ENCODE measurements at places on chromosomes 7 and 10. TPM values are rescaled to one million over a fixed set of nuclear protein-coding genes. Genes with fewer than 3 reads are reported as not detected.

Gene TRIM50
- total RNA-seq, result 0.84 TPM

GRCh38 chr7:101828301-101829020 is 11.0 kb downstream of the CUX1 start:
- DNase-seq, result no peak
- H3K36me3 ChIP-seq, result no peaks in the 10 kb centered on the region
- H3K4me3 ChIP-seq, result no peak overlapping the region
- H3K27ac ChIP-seq, result no peak overlapping the region
- no peaks in the 10 kb centered on the region for H3K27me3 ChIP-seq

Gene PGAM2
- total RNA-seq, result not detected

- no peaks in the 10 kb centered on the region for H3K4me1 ChIP-seq
- no peak overlapping the region for H3K4me3 ChIP-seq
- H3K27me3 ChIP-seq, result no peaks in the 10 kb centered on the region
Observed at GRCh38 chr10:46052057-46052790, 6.2 kb upstream of the MSMB start.

GRCh38 chr7:79822620-79823240 is 311.9 kb upstream of the GNAI1 start:
- no peak overlapping the region for H3K27ac ChIP-seq
- DNase-seq, result no peak
- H3K4me1 ChIP-seq, result no peaks in the 10 kb centered on the region
- no peak overlapping the region for H3K4me3 ChIP-seq
- H3K27me3 ChIP-seq, result no peaks in the 10 kb centered on the region

Gene VWA2
- 1.6 TPM for total RNA-seq

DNA sequence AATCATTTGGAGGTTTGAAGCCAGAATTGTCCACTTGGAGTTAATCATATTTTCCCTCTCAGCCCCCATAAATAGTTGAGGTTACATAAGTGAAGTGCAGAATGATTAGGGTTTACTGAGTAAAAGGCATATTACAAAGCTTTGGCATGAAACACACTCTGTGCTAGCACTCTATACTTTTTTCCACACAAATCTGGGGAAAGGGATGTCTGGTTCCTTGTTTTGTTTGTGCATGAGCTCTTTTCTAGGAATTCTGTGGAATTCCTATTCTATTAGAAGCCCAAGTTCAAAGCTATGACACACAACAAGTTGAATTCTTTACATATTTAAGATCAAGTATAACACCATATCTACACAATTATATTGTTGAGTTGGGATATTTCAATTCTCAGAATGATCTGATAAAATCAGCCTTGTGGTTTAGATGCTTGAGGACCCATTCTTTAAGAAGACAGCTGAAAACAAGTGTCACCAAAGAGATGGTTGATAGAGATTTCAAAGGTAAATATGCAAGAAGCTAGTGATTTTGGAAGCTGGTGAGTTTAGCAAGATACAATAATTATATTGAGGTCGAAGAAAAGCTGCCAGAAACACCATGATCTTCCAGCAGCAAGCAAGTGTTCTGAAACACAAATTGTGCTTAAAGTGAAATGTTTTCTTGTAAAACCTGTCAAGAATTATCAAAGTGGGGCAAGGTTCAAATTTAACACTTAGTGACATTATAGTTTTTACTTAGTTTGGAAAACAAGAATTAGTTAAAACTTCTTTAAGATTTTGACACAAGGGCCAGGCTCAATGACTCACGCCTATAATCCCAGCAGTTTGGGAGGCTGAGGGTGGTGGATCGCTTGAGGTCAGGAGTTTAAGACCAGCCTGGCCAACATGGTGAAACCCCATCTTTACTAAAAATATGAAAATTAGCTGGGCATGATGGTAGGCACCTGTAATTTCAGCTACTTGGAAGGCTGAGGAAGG is 122.6 kb downstream of the INHBA start:
- no peak for DNase-seq
- H3K4me1 ChIP-seq, result no peaks in the 10 kb centered on the region
- H3K27ac ChIP-seq, result no peak overlapping the region
- no peak overlapping the region for H3K4me3 ChIP-seq
- no peaks in the 10 kb centered on the region for H3K27me3 ChIP-seq
- no peaks in the 10 kb centered on the region for H3K36me3 ChIP-seq

Gene CCZ1
- total RNA-seq, result 30.8 TPM

- H3K27ac ChIP-seq, result no peak overlapping the region
- no peak overlapping the region for H3K4me3 ChIP-seq
- H3K36me3 ChIP-seq, result no peaks in the 10 kb centered on the region
- no peaks in the 10 kb centered on the region for H3K4me1 ChIP-seq
- DNase-seq, result no peak
- H3K27me3 ChIP-seq, result no peaks in the 10 kb centered on the region
Observed at GRCh38 chr7:132991615-132992587, 90.0 kb downstream of the CHCHD3 start.

DNA sequence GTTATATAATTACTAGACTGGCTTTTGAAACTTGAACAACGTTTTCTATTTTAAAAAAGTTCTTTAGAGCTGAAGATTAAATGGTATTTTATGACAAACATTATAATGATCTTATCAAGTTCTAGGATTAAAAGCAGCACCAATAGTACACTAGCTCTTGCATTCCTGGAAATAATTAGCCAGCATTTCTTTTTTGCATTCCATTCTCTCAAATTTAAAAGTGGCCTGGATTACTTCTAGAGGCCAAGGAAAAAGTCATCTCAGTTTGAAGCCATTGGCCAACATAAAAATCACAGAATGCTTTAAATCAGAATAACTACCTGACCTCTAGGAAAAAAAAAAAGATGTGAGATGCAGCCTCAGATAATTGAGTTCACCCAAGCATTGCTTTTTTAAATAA is 1326.4 kb upstream of the SORCS1 start:
- H3K27me3 ChIP-seq, result no peaks in the 10 kb centered on the region
- H3K4me3 ChIP-seq, result no peak overlapping the region
- no peaks in the 10 kb centered on the region for H3K4me1 ChIP-seq
- no peak for DNase-seq
- H3K36me3 ChIP-seq, result no peaks in the 10 kb centered on the region

GRCh38 chr7:76220185-76221057 is 18.7 kb downstream of the SRRM3 start:
- H3K27ac ChIP-seq, result no peak overlapping the region
- H3K27me3 ChIP-seq, result no peaks in the 10 kb centered on the region
- H3K36me3 ChIP-seq, result no peaks in the 10 kb centered on the region
- DNase-seq, result no peak
- H3K4me1 ChIP-seq, result peaks cover 7% of the 10 kb centered on the region

Gene ANKRD1
- total RNA-seq, result not detected

DNA sequence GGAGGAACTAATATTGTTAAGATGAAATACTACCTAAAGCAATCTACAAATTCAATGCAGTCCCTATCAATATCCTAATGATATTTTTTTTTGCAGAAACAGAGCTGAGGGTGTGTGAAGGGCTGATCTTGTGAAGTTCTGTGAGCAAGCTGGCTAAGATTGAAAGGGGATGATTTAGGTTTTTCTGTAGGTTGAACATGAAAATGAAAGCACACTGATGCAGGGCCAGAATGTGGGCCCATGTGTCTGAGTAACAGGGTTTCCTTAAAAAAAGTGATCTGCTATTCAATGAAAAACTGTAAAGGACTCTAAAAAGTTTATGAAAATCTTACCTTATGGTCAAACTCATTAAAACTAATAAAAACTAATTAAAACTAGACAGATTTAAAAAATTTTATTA is 47.4 kb downstream of the GRB10 start:
- no peak overlapping the region for H3K27ac ChIP-seq
- no peak for DNase-seq
- no peaks in the 10 kb centered on the region for H3K36me3 ChIP-seq

DNA sequence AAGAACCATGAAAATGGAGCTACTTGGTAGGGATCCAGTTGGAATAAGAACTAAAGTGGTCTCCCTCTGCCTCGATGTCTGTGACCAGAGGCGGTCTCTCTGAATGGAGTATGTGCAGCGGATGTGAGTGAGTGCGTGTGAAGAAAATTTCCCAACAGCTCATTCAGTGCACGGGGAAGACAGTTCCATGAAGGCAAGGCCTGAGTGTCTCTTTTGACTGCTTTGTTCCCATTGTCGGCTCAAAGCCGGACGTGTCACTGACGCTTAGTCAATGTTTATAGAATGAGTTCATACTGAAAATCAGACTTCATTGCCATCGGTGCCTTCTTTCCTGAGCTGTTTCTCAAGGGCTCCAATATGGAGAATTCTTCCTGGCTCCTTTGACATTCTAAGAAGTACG is 55.3 kb upstream of the GRB10 start:
- no peaks in the 10 kb centered on the region for H3K4me1 ChIP-seq
- H3K36me3 ChIP-seq, result no peaks in the 10 kb centered on the region
- no peak overlapping the region for H3K27ac ChIP-seq
- no peak for DNase-seq
- no peak overlapping the region for H3K4me3 ChIP-seq
- H3K27me3 ChIP-seq, result no peaks in the 10 kb centered on the region

Gene MAGI2
- total RNA-seq, result 56.6 TPM

Gene TMEM176A
- 62.4 TPM for total RNA-seq

DNA sequence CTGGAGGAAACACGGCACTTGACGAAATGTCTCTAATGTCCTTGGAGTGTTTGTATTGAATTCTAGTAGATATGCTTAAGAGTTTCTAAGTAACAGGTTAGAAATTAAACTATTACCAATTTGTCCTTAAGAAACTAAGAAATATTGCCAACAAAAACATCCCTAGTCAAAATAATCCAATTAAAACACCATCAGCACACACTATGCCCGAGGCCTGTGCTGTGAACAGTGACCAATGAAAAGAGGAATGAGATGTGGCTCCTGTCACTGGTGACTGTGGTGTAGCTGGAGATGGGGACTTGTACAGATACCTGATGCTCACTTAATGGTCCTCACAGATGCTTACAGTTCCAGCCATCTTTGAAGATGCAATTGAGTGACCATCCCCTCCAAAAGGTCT is 651.1 kb downstream of the SORCS3 start:
- no peaks in the 10 kb centered on the region for H3K36me3 ChIP-seq
- H3K4me1 ChIP-seq, result no peaks in the 10 kb centered on the region
- H3K27ac ChIP-seq, result no peak overlapping the region

- no peak overlapping the region for H3K4me3 ChIP-seq
- no peaks in the 10 kb centered on the region for H3K4me1 ChIP-seq
- no peaks in the 10 kb centered on the region for H3K36me3 ChIP-seq
- no peak overlapping the region for H3K27ac ChIP-seq
- no peak for DNase-seq
Observed at GRCh38 chr7:18399436-18400235, 95.9 kb upstream of the HDAC9 start.

Gene CNTNAP2
- total RNA-seq, result not detected

GRCh38 chr7:158060216-158060615 is 527.4 kb downstream of the PTPRN2 start:
- no peak overlapping the region for H3K4me3 ChIP-seq
- H3K27me3 ChIP-seq, result no peaks in the 10 kb centered on the region
- no peak overlapping the region for H3K27ac ChIP-seq
- H3K4me1 ChIP-seq, result no peaks in the 10 kb centered on the region
- H3K36me3 ChIP-seq, result no peaks in the 10 kb centered on the region

GRCh38 chr7:155310425-155311114 is 12.9 kb downstream of the INSIG1 start:
- no peak overlapping the region for H3K27ac ChIP-seq
- peaks cover 3% of the 10 kb centered on the region for H3K36me3 ChIP-seq
- no peak for DNase-seq
- no peaks in the 10 kb centered on the region for H3K27me3 ChIP-seq
- H3K4me1 ChIP-seq, result no peaks in the 10 kb centered on the region

DNA sequence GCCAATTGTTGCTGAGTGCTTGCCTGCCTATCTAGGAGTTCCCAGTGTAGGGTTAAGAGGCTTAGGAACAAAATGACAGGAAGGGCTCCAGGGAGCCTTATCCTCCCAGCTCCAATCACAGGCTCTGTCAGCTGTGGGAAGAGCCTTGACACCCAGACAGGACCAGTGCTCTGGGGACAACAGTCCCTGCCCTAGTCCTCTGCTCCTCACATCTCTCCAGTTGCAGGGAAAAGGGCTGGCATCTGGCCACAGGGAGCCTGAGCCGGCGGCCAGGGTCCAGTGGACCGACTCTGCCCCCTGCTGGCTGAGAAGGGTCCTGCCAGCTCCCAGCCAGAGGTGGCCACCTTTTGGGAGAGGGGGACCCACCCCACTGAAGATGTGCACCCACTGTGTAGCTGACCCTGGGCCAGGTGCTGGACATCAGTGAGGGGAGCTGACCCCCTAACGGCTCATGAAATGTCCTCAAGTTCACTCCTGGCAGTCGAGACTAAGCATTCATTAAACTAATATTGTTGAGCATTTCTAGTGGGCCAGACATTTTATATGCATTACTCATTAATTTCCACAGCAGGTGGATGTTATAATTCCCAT is 17.6 kb downstream of the DNAJB12 start:
- no peaks in the 10 kb centered on the region for H3K27me3 ChIP-seq
- H3K4me1 ChIP-seq, result peaks cover 81% of the 10 kb centered on the region
- peaks cover 47% of the 10 kb centered on the region for H3K36me3 ChIP-seq
- peak overlapping the region; percentile 86 for H3K27ac ChIP-seq
- no peak overlapping the region for H3K4me3 ChIP-seq
- peak; percentile 93 for DNase-seq

- no peaks in the 10 kb centered on the region for H3K36me3 ChIP-seq
- no peaks in the 10 kb centered on the region for H3K27me3 ChIP-seq
- no peak overlapping the region for H3K27ac ChIP-seq
- DNase-seq, result no peak
Observed at GRCh38 chr7:22771194-22771871, 44.3 kb downstream of the IL6 start.

Gene PLOD3
- total RNA-seq, result 82.2 TPM

GRCh38 chr10:30873411-30873810 is 158.3 kb downstream of the ZNF438 start:
- H3K4me1 ChIP-seq, result no peaks in the 10 kb centered on the region
- no peak for DNase-seq
- H3K4me3 ChIP-seq, result no peak overlapping the region
- H3K27ac ChIP-seq, result no peak overlapping the region

DNA sequence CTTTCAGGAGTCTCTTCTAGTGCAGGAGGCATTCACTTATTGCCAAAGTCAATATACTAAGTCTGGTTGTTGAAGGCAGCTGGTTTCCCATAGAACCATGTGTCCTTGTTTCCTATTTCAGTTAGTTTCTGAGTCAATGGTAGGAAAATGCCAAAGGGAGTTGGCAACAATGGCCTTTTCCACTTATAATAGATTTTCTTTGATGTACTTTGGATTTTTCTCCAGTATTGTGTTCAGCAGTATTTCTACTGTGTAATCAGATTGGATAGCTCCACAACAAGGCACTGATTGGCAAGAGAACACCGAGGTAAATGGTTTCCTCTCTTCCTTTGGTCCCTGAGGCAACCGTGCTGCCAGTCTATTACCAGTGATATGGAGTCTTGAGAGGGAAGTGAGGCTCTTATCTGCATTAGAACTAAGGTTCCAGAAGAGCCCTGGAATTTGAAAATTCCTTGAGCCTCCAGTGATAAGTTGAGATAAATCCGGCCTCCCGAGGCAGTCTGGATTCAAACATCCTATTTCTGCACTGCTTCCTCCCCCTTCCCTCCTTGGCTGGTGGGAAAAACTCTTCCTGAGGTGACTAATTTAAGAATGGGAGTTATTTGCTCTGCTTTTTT is 7.9 kb upstream of the SEPTIN7 start:
- peak overlapping the region; percentile 27 for H3K27ac ChIP-seq
- no peak for DNase-seq
- no peak overlapping the region for H3K4me3 ChIP-seq
- no peaks in the 10 kb centered on the region for H3K36me3 ChIP-seq

Gene MCM10
- not detected for total RNA-seq

- H3K4me1 ChIP-seq, result no peaks in the 10 kb centered on the region
- no peaks in the 10 kb centered on the region for H3K36me3 ChIP-seq
- DNase-seq, result no peak
- H3K27ac ChIP-seq, result no peak overlapping the region
- H3K4me3 ChIP-seq, result no peak overlapping the region
Observed at GRCh38 chr7:69857014-69857413, 258.7 kb downstream of the AUTS2 start.

- H3K27ac ChIP-seq, result no peak overlapping the region
- H3K4me1 ChIP-seq, result no peaks in the 10 kb centered on the region
- no peak overlapping the region for H3K4me3 ChIP-seq
- no peaks in the 10 kb centered on the region for H3K27me3 ChIP-seq
- DNase-seq, result no peak
Observed at GRCh38 chr10:24840784-24841183, 111.6 kb downstream of the PRTFDC1 start.
